ENCODE measurements at places on chromosomes 2 and 18.
A peak's percentile ranks its signal among the peaks of the same experiment; 100 is the strongest.

GRCh38 chr18:31407649-31408048 is 31.1 kb downstream of the DSG4 start:
- no peak for DNase-seq
- H3K27ac ChIP-seq: no peak overlapping the region
- H3K27me3 ChIP-seq: no peaks in the 10 kb centered on the region
- no peak overlapping the region for H3K4me3 ChIP-seq
- H3K4me1 ChIP-seq: no peaks in the 10 kb centered on the region
- no peaks in the 10 kb centered on the region for H3K36me3 ChIP-seq

DNA sequence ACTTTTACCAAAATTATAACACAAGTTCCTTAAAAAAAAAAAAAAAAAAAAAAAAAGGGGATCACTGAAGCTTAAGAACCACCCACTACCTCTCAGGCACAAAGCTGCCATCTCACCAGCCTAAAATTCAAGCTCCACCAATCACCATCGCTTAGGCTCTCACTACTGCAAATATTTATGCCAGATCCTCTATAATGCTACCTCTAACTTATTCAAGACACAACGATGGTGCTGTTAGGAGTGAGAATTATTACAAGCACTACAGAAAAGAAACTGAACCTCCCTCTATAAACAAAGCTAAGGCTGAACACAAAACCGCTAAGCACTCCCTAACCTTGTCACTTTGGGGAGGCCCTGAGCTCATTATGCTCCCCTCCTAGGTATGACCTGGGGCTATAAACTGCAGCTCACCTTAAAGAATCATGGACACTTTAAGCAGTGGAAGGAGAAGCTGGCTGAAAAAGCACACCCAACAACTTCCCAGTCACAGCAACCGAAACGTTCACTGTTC is 3.6 kb downstream of the FZD5 start:
- no peaks in the 10 kb centered on the region for H3K36me3 ChIP-seq
- H3K4me1 ChIP-seq: peaks cover 14% of the 10 kb centered on the region
- H3K4me3 ChIP-seq: no peak overlapping the region
- no peaks in the 10 kb centered on the region for H3K27me3 ChIP-seq

- H3K36me3 ChIP-seq: no peaks in the 10 kb centered on the region
- no peak overlapping the region for H3K4me3 ChIP-seq
- H3K4me1 ChIP-seq: peaks cover 12% of the 10 kb centered on the region
- H3K27me3 ChIP-seq: no peaks in the 10 kb centered on the region
- H3K27ac ChIP-seq: no peak overlapping the region
Observed at GRCh38 chr2:8575038-8575833, 106.6 kb upstream of the ID2 start.

DNA sequence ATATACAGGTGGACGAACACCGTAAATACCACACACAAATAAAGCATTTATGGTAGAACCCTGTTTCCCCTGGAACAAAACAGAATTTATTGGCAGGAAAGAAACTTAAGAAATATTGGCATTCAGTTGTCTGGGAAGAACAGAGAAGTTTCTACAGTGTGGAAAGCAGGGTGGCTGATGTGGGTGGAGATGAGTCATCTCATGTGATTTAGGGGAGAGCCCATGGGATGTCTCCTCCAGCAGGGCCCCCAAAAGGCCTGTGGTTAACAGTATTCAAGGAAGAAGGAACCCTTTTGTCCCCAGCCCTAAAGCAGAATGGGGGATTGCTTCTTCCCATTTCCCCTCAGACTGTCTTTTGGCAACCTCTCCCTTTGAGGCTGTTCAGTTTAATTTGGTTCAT is 24.2 kb downstream of the SIX3 start:
- H3K27me3 ChIP-seq: no peaks in the 10 kb centered on the region
- no peaks in the 10 kb centered on the region for H3K36me3 ChIP-seq
- no peak overlapping the region for H3K27ac ChIP-seq
- DNase-seq: no peak
- no peaks in the 10 kb centered on the region for H3K4me1 ChIP-seq

DNA sequence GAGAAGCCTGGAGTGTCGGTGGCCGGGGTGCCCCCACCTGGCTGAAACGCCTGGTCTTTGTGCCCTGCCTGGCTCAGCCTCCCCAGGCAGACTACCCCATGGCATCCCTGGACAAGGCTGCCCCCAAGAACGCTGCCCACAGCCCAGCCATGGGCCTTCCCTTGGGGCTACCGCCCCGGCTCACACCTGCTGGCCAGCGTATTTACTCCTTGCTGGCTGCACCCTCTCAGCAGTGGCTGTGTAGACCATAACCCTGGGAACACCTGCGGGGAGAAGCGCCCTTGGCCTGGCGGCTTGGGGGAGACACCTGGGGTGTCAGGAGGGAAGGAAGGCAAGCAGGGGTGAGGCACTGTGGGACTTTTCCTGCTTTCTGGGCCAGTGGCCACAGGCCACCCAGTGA is 17.3 kb downstream of the CAPN10 start:
- no peak for DNase-seq
- H3K4me1 ChIP-seq: no peaks in the 10 kb centered on the region
- H3K27ac ChIP-seq: no peak overlapping the region
- no peaks in the 10 kb centered on the region for H3K36me3 ChIP-seq
- no peak overlapping the region for H3K4me3 ChIP-seq

GRCh38 chr2:38602136-38602731 is 494 bp downstream of the HNRNPLL start:
- no peaks in the 10 kb centered on the region for H3K27me3 ChIP-seq
- H3K4me1 ChIP-seq: peaks cover 31% of the 10 kb centered on the region
- peak overlapping the region; percentile 84 for H3K4me3 ChIP-seq
- peak; percentile 19 for DNase-seq

- H3K36me3 ChIP-seq: peaks cover 3% of the 10 kb centered on the region
- no peak for DNase-seq
- H3K4me3 ChIP-seq: no peak overlapping the region
Observed at GRCh38 chr2:33188799-33189198, 242.0 kb downstream of the LTBP1 start.

DNA sequence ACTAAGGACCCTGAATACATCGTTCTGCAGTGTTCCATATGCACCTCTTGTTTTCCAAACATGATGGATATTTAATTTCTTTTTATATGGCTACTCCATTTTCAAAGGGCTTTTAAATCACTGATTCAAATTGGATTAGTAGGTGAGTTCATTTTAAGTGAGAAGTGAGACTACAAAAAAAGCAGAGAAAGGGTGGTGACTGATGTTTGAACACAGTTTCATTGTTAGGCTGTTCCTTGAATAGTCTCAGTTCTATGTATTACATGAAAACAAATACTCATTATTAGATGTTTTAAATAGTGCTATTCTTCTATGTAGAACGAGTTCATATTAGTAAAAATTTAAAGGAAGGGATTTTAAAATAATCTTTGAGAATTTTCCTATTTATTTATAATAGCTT is 72.7 kb upstream of the STON1 start:
- H3K4me1 ChIP-seq: no peaks in the 10 kb centered on the region
- peaks cover 33% of the 10 kb centered on the region for H3K36me3 ChIP-seq
- H3K27me3 ChIP-seq: no peaks in the 10 kb centered on the region
- H3K4me3 ChIP-seq: no peak overlapping the region

GRCh38 chr2:23813438-23813837 is 113.5 kb downstream of the ATAD2B start:
- H3K4me3 ChIP-seq: no peak overlapping the region
- no peak overlapping the region for H3K27ac ChIP-seq

DNA sequence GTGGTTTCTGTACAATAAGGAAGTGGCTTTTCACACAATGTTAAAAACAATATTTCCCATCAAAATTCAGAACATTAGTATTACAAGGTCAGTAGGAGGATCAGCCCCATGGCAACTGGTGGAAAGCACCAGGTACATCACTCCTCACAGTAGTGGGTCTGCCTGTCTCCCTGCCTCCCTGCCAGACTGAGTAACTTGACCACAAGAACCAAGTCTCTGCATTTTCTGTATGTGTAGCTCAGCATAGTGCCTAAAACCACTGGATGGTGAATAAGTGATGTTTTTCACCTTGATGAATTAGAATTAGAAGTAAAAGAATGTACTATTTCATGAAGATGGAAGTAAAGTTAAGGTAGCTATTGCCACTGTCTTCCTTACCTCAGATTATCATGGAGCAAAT is 4.1 kb upstream of the WDR7 start:
- H3K4me1 ChIP-seq: peaks cover 11% of the 10 kb centered on the region
- no peak for DNase-seq
- H3K36me3 ChIP-seq: no peaks in the 10 kb centered on the region
- H3K27me3 ChIP-seq: no peaks in the 10 kb centered on the region
- no peak overlapping the region for H3K4me3 ChIP-seq
- H3K27ac ChIP-seq: no peak overlapping the region

DNA sequence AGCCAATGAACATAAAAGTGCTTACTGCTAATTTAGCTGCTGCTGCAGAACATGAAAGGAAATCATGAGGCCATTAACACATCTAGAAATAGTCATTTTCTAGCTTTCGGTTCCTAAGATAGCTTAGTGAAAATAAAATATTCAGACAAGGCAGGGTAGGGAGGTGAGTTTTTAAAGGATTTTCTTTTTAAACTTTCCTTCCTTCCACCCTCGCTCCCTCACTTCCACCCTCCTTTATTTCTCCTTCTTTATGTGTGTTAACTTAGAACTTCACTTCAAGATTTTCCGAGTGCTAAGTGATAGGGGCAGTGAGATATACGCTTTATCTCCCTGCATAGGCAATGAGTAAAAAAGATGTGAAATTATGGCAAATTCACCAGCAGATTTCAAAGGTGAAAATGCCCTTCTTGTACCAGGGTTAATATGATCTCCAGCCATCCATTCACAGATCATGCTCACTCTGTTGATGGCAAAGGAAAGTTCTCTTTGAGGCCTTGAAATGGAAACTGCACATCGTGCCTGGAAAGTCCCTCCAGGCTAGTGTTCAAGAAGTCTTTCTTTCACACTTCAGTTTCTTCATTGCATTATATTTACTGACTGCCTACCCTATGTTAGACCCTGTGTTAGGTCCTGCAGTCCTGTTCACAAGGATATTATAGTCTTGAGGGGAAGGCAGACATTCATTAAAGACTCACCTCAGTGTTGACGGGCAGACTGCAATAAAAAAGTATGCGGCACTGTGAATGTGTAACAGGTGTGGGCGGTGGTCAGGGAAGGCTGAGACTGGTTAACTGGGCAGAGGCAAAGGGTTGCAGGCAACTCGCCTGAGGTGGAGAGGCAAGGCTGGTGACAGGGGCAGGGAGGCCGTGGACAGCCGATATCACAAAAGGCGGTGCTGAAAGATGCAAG is 200.8 kb downstream of the PLCL1 start:
- H3K4me1 ChIP-seq: no peaks in the 10 kb centered on the region
- DNase-seq: no peak
- no peaks in the 10 kb centered on the region for H3K36me3 ChIP-seq
- no peak overlapping the region for H3K27ac ChIP-seq
- no peak overlapping the region for H3K4me3 ChIP-seq
- no peaks in the 10 kb centered on the region for H3K27me3 ChIP-seq

DNA sequence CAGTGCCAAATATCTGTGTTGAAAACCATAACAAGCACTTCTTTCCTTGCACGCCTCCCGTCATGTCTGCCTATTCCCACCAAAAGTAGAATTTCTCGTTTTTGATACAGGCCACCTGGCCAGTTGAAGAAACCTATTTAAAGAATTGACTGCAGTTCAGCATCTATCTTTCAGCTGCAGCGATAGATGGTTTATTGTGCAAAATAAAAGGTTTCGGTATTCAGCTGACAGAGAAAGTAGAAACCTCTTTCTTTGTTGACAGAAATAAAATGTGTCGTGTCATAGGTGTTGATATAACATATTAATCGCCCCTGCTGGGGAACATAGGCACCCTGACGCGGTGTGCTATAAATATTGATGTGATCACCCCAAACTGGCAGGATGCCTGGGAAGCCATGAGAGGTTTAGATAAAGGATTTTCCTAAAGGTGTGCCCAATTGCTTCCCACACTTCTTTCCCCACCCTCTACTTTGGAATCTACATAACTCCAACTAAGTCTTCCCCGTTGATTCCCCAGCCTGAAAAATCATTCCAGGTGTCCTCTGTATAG is 570.4 kb downstream of the CCDC85A start:
- no peak for DNase-seq
- H3K4me3 ChIP-seq: no peak overlapping the region
- peaks cover 25% of the 10 kb centered on the region for H3K27me3 ChIP-seq
- no peak overlapping the region for H3K27ac ChIP-seq

DNA sequence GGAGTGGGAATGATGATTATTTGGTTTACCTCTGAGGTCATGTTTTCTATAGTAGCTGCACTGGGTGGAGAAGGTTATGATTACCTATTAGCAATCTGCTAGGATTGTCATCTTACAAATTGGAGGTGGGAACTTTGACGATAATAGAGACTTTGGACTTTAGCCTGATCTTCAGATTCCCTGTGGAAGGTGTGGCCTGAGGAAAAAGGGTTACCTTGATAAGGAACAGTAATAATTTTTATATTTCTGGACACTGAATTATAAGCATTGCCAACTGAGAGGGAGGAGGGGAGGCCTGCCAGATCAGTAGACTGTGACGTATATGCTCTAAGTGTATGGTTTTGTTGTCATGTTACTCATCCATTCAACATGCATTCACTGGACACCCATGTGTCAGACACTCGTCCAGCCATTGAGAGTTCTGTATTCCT is 183.4 kb upstream of the FOSL2 start:
- H3K27ac ChIP-seq: no peak overlapping the region
- no peaks in the 10 kb centered on the region for H3K27me3 ChIP-seq
- H3K36me3 ChIP-seq: no peaks in the 10 kb centered on the region

- peak overlapping the region; percentile 99 for H3K27ac ChIP-seq
- peak overlapping the region; percentile 34 for H3K4me3 ChIP-seq
- H3K36me3 ChIP-seq: no peaks in the 10 kb centered on the region
- peak; percentile 91 for DNase-seq
Observed at GRCh38 chr2:112640800-112641675, 4.7 kb upstream of the SLC20A1 start.

DNA sequence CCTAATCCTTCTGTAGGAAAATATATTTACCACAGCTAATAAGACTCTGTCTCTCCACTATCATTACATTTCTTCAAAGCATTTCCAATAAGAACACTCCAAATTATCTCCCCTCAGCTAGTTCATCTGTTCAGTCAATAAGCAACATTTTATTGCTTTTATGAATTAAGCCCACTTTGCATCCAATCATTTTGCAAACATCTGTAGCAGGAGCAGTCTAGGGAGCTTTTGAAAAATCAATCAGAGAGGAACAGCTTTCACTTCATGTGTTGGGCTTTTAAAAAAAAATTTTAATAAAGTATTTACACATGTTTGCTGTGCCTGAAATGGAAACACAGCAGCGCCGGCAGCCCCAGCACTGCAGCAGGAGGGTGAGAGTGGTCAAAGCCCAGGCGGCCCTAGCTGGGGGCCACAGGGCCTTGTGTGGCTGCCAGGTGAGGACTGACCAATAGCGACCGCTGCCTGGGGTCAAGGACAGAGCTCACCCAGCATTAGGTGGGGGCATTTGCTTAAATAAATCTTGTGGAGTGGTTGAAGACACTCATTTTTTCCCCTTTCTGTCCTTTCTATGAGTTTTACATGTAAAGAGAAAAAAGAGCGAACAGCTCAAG is 250.7 kb downstream of the RNF144A start:
- no peak overlapping the region for H3K4me3 ChIP-seq
- no peaks in the 10 kb centered on the region for H3K27me3 ChIP-seq
- no peaks in the 10 kb centered on the region for H3K4me1 ChIP-seq
- no peak for DNase-seq
- no peaks in the 10 kb centered on the region for H3K36me3 ChIP-seq
